Endodermal cell (in vitro differentiated cells): ENCODE measurements at places on chromosomes 3 and 15.

GRCh38 chr3:107956991-107957900 is 133.6 kb downstream of the CD47 start:
- no peak for DNase-seq

- DNase-seq, result peak; percentile 80
Measured at GRCh38 chr15:77630956-77631744, 1.6 kb downstream of the LINGO1 start.

- no peak for DNase-seq
Measured at GRCh38 chr3:151320131-151320530, 3.5 kb upstream of the GPR87 start.

DNA sequence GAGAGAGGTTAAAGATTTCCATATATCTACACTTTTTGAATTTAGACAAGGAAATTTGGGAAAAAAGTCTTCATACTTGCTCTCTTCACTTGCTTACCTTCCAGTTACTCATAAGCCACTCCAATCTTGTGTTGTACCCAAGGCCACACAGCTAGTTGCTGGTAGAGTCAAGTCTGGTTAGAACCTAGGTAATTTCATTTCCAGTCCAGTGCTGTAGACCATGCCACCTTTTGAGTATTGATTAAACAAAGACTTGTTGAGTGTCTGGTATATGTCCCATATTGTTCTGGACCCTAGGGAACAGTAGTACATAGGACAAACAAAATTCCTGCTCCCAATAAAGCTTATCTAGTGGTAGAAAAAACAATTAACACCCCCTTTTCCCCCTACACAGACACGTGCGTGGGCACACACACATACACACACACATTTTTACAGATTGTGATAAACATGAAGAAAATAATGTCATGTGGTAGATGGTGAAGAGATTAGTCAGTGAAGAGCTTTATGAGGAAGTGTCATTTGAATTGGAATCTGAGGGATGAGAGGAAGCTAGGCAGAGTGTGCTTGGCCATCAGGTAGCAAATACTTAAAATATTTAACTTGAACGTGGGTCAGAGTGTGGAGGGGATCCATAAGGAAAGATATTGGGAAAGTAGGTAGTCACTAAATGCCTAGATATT is 2.1 kb downstream of the CMC1 start:
- DNase-seq, result no peak

- DNase-seq, result no peak
Measured at GRCh38 chr3:120421926-120422325, 28.9 kb downstream of the FSTL1 start.

DNA sequence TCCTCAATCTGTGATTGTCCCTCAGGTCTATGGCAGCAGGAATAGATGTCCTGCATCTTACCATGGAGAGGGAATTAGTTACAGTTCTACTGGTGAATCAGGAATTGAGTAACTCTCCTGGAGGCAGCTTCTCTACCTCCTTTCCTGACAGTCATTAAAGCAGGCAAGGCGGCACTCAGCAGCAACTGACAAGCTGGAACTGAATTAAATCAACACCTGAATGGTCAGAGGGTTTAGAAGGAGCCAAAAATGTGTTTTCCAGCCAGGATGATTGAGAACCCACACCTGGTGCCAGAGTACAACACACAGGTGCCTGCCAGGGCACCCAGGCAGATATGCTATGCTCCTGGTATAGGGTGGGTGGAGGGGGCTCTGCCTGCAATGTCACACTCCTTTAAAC is 43.1 kb upstream of the TIPARP start:
- DNase-seq, result no peak

GRCh38 chr3:3729261-3729660 is 70.0 kb upstream of the LRRN1 start:
- no peak for DNase-seq

- peak; percentile 94 for DNase-seq
Measured at GRCh38 chr3:71926262-71926600, 141.3 kb upstream of the PROK2 start.
